ENCODE measurements at places on chromosomes 7 and 10. TPM values are rescaled to one million over a fixed set of nuclear protein-coding genes. Genes with fewer than 3 reads are reported as not detected.

- no peak for DNase-seq
Observed at GRCh38 chr7:74294191-74294998, 5.2 kb downstream of the CLIP2 start.

DNA sequence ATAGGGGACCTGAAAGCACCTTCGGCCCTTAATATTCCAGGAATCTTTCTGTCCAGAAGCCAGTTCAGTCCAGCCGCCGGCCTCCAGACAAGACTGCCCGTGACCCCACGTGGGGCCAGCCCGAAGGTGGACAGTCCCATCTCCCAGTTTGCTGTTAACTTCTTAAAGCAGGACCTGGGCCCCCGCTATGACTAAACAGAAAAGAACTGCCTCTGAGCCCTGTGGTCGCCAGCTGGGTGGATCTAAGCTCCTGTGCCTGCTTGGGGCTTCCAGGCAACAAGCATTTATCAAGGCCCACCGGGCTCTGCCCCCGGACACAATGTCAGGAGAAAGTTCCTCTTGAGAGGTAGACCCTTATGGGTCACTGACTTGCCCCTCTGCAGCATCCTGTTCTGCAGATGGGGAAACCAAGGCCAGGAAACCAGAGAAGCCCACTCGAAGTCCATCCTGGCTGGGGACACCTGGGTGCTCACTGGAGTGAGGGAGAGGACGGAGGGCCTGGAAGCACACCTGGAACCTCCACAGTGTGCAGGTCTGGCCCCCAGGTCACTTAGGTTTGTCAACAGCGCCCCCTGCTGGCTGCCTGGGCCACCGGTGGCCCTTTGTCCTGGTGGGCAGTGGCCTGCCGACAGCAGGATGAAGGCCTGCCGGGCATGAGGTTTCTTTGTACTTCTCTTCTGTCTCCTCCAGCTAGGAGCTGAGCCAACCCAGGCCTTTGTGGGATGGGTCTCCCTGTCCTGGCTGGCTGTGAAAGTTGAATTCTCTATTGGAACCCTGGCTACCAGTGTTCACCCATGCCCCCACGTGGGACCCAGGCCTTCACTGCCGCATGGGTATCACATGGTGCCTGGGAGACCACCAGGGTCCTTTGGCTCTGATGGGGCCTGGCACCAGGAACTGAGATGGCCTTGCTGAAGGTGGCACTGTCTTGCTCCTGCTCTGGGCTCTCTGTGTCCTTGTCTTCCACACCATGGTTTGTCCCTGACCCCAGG, 128.0 kb downstream of the ZMIZ1 start:
- peak; percentile 92 for DNase-seq

GRCh38 chr7:6435486-6436384, 12.0 kb downstream of the DAGLB start:
- DNase-seq, result peak; percentile 97

DNA sequence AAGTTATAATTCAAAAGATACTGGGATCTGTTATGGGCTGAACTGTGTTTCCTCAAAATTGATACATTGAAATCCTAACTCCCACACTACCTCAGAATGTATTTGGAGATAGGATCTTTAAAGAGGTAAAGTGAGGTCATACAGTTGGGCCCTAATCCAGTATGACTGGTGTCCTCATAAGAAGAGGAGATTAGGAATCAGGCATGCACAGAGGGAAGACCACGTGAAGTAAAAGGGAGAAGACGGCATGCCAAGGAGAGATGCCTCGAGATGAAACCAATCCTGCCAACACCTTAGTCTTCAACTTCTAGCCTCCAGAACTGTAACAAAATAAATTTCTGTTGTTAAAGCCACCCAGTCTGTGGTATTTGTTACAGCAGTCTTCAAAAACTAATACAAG, 5.9 kb upstream of the CFAP69 start:
- no peak for DNase-seq

DNA sequence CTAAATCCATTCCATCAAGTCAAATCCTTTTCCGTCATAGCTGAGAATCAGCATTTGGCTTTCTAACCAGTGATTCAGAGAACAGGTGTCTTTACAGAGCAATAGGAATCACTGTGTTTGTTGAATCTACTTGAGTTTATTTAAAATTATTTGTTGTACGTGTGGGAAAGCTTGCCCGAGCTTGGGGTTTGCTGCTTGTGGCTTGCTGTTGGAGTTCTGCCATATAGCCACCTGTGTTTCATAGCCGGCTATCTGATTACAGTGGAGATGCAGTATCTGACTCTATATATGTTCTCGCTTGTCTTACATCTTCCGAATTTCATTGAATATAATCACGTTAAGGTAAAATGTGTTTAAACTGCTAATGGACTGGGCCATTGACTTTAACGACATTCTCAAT, 274.3 kb upstream of the MKI67 start:
- DNase-seq, result no peak

DNA sequence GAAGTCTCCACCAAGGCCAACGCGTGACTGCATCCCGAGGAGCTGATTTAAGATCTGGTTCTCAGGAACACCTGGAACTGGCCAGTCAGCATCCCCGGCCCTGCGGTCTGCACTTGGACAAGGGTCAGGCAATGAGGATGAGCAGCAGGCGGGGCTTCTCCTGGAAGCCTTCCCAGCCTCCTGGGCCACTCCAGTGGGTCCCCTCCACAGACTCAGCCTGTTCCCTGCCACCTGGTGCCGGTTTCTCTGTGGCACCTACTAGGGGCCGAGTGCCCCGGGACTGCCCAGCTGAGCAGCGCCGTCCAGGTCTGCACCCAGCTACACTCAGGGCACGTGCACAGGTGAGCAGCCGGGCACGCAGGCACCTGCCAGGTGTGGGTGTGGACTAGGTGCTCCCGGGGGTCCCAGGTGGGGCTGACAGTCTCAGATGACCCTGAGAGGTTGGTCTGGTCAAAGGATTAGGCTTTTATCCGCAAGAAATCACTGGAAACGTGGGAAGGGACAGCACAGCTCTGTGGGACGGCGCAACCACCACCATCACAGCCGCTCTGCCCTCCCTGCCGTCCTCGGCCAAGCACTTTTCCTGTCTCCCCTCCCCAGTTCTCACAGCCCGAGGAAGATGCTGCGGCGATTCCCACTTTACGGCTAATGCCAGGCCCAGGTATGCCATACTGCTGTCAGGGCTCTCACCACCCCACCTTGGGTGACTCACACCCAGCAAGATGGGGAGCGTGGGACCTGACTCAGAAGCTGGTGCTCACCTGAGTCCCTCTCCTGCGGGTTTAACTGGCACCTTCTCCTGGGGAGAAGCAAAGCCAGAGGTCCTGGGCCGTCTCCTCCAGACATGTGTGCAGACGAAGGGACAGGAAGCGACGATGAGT, 166.0 kb downstream of the RNF216 start:
- DNase-seq, result no peak

GRCh38 chr7:999149-999879, 16.3 kb downstream of the CYP2W1 start:
- no peak for DNase-seq

DNA sequence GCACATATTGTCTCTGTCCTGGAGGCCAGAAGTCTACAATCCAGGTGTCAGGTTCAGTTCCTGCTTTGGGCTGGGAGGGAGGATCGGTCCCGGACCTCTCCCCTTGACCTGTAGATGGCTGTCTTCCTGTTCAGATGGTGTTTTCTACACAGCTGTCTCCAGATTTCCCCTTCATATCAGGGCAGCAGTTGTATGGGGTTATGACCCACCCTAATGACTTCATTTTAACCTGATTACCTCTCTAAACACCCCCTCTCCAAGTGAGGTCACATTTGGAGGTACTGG, 38.7 kb downstream of the ZNF467 start:
- no peak for DNase-seq

DNA sequence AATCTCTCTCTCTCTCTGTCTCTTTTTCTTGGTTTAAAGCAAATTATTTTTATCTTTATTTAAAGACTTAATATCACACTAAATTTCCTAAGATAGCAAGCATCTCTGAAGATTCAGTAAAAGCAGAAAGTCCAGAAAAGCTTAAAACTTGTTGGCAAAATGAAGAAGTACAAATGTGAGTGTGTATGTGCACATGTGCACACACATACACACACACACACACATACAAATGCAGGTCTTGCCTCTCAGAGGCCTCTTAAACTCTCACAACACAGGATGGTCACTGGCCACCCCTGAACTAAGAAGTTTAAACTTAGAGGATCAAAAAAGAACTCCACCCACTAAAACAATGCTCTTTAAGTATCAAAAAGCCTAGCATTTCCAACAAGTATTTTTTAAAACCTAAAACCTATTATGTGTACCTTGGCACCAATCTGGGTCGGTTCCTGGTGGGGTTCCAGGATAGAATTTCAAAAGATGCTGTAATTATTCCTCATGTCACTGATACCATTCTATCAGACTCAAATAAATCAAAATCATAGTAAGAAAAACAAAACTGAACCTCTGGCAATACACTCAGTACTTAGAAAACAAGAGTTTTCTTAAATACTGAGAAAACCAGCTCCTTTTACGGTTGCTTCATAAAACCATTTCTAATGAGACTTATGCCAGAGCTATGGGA, 55.0 kb downstream of the SORBS1 start:
- DNase-seq, result no peak

DNA sequence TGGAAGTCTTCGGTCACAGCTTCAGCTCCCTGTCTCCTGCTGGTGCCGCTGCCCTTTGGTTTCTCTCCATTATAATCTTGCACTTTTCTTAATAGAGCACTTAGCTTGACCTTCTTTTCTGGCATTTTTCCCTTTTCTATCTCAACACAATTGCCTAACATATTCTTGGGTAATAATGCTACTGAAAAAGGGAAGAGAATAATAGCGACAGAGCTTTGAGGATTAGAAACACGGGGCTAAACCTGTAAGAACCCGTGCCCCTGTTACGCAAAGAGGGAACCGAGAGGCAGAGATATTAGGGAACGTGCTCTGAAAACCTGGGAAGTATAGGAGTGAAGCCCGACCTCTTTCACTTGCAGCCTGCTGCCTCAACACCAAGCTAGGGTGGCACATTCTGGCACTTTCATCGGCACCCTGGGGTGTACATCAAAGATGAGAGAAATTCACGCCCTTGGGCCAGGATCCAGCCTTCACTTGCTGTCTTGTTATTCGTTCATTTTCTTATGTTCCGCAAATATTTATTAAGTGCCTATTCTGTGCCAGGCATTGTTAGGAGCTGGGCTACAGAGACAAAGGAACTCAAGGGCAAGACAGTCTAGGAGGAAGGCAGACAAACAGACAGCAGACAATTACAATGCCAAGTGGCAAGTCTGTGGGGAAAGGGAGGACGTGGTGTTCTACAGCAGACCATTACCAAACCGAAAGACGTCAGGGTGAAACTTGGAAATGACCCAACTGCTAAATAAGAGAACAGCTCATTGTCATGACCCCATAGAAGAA, 33.0 kb upstream of the GALNTL5 start:
- DNase-seq, result no peak

DNA sequence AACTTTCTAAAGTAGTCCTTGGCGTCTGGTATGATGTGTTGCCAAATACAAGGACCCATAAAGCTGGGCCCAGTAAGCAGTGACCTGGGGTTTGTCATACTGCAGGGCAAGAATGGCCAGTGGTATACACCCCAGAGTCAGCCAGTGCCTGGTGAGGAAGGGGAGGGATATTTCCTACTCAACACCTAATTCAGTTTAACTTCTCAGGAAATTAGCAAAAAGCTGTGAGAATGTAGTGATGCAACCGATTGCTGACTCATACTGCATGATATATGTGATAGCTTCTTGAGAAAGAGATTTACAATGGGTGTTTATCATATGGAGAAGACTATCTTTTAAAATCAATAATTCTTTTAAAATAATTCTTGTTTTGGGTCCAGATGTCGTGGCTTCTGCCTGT, 889.3 kb upstream of the CELF2 start:
- DNase-seq, result no peak

DNA sequence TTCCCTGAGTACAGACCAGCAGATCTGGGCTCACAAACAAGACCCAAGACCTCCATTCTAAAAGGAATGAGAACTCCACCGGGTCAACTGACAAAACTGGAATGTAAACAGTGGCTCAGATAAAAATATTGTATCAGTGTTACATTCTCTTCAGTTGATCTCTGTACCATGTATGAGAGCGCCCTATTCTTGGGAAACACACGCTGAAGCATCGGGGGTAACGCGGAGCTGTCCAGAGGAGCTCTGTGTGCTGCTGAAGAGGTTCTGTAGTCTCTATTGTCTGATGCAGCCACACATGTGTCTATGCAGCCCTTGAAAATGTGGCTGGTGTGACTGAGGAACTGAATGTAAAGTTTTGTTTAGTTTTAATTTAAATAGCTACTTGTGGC, 39.7 kb downstream of the HIPK2 start:
- DNase-seq, result no peak

DNA sequence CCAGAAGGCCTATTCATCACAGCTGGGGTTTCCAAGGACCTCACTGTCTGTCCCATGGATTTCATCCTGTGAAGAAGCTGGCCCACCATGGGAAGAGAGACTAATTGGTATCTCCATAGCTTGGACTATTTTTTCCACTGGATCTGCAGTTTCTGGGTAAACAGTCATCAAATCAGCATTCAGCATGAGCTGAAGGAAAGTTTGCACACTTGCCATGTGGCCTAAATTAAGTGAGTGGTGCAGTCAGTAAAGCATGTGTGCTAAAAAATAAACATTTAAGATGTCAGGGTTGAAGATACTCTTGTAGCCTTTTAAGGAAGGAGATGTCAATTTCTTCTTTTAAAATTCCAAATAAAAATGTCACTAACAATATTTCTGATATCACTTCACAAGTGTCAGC, 381.1 kb upstream of the ZMIZ1 start:
- no peak for DNase-seq

Gene RBM17
- total RNA-seq, result 258 TPM

Gene PDLIM1
- total RNA-seq, result 3.2 TPM

Gene PAXIP1
- total RNA-seq, result 37.8 TPM

Gene ABCC2
- 1.3 TPM for total RNA-seq

Gene EMX2
- total RNA-seq, result not detected

Gene GBX1
- total RNA-seq, result not detected

Gene MICALL2
- total RNA-seq, result 1.8 TPM
